ENCODE measurements at places on chromosomes 2 and 18. TPM values are rescaled to one million over a fixed set of nuclear protein-coding genes. Genes with fewer than 3 reads are reported as not detected.

Gene CCDC121
- 4.4 TPM for total RNA-seq

Gene CABYR
- total RNA-seq: 5.3 TPM

Gene ST8SIA5
- 0.44 TPM for total RNA-seq

Gene NPAS2
- 8.3 TPM for total RNA-seq

Gene POLR1A
- 19.0 TPM for total RNA-seq

Gene SLC66A2
- total RNA-seq: 23.4 TPM

Gene RTP5
- total RNA-seq: not detected

Gene TUBB8B
- not detected for total RNA-seq

DNA sequence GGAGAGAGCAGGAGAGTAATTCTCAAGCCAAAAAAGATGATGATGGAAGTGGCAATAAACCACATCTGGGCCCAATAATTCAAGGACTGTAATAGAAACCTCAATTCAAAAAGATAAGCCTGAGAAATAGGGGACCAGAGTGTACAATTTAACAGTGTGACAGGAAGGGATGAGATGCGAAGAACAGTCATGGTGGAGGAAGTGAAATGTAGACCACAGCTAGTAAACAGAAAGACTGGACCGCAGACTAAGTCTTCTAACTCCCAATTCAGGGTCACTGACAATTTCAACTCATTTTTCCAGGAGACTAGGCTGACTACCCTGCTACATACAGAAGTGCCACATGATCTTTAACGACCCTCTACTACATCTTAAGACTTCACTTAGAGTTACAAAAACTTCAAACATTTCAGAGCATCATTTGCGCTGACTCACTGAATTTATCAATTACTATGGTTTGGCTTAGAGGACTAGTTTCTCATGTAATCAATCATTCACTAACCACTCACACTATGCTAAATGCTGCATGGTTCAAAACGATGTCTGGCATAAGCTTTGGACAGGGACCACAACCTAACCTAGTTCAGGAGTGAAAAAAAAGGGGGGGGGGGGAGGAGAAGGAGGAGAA lies 9.0 kb downstream of the CUL3 start:
- H3K4me3 ChIP-seq: no peak overlapping the region
- H3K4me1 ChIP-seq: peaks cover 11% of the 10 kb centered on the region
- H3K27ac ChIP-seq: no peak overlapping the region
- no peak for DNase-seq
- H3K36me3 ChIP-seq: no peaks in the 10 kb centered on the region

DNA sequence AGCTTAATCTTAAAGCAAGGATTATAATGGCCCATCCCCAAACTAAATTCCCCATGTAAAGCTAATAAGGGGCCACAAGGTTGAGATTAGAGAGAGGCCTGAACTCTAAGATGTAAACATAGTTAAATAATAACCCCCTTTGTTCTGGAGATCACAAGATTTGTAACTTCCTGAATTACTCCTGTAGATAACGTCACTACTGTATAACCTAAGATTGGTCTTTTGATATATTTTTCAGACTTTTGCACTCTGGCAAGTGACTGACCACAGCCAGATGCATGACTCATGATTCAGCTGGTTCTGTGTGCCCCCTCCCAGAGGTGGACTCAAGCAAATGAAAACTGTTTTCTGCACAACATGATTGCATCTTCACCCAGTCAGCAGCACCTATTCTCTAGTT lies 686.0 kb upstream of the DDX18 start:
- peaks cover 26% of the 10 kb centered on the region for H3K4me1 ChIP-seq
- peak; percentile 71 for DNase-seq
- peak overlapping the region; percentile 81 for H3K27ac ChIP-seq
- no peak overlapping the region for H3K4me3 ChIP-seq

GRCh38 chr2:28142386-28142785 lies 250.3 kb upstream of the FOSL2 start:
- no peaks in the 10 kb centered on the region for H3K4me1 ChIP-seq
- H3K27ac ChIP-seq: peak overlapping the region; percentile 24
- no peak for DNase-seq
- H3K36me3 ChIP-seq: no peaks in the 10 kb centered on the region
- no peaks in the 10 kb centered on the region for H3K27me3 ChIP-seq
- H3K4me3 ChIP-seq: no peak overlapping the region

DNA sequence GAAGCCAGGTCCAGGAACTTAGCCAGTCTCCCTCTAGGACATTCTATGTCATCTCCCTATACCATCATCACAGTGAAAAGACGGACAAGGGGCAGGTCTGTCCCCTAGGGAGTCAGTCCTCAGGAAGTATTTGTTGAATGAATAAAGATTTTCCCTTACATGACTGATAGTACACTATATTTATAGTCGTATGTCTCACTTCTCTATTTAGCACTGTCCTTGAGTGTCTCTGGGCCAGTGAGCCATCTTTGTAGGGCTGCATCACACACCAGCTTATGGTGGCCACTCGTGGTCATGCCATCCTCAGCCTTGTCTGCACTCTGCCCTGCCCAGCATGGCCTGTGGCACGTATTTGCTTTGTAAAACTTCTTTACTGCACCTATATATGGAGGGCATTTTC lies 25.8 kb downstream of the PTPN18 start:
- DNase-seq: no peak
- no peaks in the 10 kb centered on the region for H3K36me3 ChIP-seq
- H3K27ac ChIP-seq: no peak overlapping the region
- no peaks in the 10 kb centered on the region for H3K27me3 ChIP-seq

- H3K27ac ChIP-seq: no peak overlapping the region
- no peaks in the 10 kb centered on the region for H3K4me1 ChIP-seq
- no peak for DNase-seq
- H3K36me3 ChIP-seq: no peaks in the 10 kb centered on the region
- H3K4me3 ChIP-seq: no peak overlapping the region
- H3K27me3 ChIP-seq: no peaks in the 10 kb centered on the region
Observed at GRCh38 chr2:69975853-69976462, 14.5 kb upstream of the ASPRV1 start.

DNA sequence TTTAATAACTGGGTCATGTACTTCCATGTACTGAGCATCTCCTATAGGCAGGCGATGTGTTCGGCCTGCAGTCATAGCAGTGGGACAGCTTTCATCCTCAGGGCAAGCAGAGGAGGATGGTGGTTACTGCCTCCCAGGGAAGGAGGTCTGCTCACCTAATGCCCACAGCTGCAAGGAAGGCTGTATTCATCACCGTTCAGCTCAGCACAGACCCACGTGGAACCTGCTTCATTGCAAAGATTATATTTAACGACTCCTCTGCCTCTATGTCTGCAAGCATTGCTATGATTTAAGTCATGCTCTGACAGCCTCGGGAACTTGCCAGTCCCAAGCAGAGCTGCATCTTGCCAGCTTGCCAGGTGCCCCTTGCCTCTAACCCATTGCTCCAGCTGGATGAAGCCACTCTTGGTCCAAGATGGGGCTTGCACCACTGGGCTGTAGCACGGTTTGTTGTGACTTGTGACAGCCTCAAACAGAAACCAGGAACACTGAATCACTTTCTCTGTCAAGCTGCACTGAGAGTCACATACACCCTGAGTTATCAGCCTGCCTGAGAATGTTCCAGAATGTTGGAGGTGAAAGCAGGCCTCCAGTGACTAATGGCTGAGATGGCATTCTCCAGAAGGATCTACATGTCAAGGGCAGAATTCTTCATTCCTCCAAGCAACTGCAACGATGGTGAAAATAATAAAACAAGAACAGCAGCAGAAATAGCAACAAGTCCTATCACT lies 651.1 kb upstream of the ID2 start:
- no peaks in the 10 kb centered on the region for H3K27me3 ChIP-seq
- no peak overlapping the region for H3K4me3 ChIP-seq
- H3K36me3 ChIP-seq: no peaks in the 10 kb centered on the region
- no peak overlapping the region for H3K27ac ChIP-seq
- no peak for DNase-seq
- no peaks in the 10 kb centered on the region for H3K4me1 ChIP-seq

DNA sequence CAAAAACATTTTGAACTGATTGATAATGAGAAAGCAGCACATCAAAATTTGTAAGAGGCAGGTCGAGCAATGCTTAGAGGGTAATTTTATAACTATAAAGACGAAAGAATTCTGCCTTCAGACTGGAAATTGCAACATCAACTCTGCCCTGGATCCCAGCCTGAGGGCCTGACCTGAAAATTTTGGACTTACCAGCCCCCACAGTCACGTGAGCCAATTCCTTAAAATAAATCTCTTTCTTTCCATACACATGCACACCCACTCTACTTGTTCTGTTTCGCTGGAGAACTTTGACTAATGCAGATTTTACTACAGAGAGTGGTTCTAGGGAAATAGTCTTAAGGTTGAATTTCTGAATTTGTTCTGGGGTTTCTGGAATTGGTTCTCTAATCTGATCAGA lies 14.6 kb upstream of the ACOXL start:
- H3K4me3 ChIP-seq: no peak overlapping the region
- no peak overlapping the region for H3K27ac ChIP-seq

GRCh38 chr2:205545971-205546816 lies 136.1 kb upstream of the NRP2 start:
- H3K4me1 ChIP-seq: no peaks in the 10 kb centered on the region
- no peaks in the 10 kb centered on the region for H3K36me3 ChIP-seq
- H3K27ac ChIP-seq: no peak overlapping the region
- no peak for DNase-seq

GRCh38 chr18:55897091-55897689 lies 309.2 kb upstream of the TCF4 start:
- H3K4me1 ChIP-seq: no peaks in the 10 kb centered on the region
- no peak overlapping the region for H3K27ac ChIP-seq
- H3K36me3 ChIP-seq: no peaks in the 10 kb centered on the region
- H3K4me3 ChIP-seq: no peak overlapping the region
- peak; percentile 10 for DNase-seq

- no peaks in the 10 kb centered on the region for H3K27me3 ChIP-seq
- H3K4me1 ChIP-seq: peaks cover 28% of the 10 kb centered on the region
- H3K27ac ChIP-seq: peak overlapping the region; percentile 81
- H3K36me3 ChIP-seq: no peaks in the 10 kb centered on the region
- peak; percentile 56 for DNase-seq
- H3K4me3 ChIP-seq: no peak overlapping the region
Observed at GRCh38 chr18:35616664-35617423, 35.3 kb downstream of the GALNT1 start.

DNA sequence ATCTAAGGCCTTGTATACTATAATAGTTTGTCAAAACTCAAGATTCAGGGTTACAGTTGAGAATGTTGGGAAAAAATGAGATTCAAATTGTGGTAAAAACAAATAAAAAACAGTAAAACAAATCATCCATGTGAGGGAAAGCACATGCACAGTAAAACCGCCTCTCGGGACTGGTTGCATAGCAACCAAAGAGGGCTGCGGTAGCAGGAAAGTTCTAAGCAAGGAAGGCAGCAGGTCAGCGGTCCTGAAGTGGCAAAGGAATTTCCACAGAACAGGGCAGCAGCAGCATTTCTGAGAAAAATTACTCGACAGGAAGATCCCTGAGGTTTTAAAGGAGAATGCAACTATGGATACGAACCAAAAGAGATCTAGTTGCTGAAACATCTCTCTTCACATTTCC lies 93.7 kb downstream of the DYNAP start:
- H3K36me3 ChIP-seq: no peaks in the 10 kb centered on the region
- no peak overlapping the region for H3K4me3 ChIP-seq
- no peak overlapping the region for H3K27ac ChIP-seq

DNA sequence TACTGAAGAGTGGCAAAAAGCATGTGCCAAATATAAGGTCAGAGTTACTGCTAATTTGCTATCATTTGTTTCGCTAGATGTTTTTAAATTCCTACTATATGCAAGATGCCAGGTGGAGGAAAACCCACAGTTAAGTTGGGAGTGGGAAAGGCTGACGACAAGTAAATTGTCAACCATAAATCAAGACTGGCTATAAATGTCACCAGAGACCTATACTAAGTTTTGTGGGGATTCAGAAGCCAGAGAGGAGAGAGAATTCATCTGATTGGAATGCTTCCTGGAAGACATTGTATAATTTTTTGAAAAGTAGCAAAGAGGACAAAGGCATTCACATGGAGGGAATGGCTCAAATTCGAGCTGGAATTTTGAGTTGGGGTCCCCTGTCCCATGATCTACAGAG lies 64.3 kb downstream of the CFAP221 start:
- no peaks in the 10 kb centered on the region for H3K4me1 ChIP-seq
- no peak overlapping the region for H3K27ac ChIP-seq
- no peaks in the 10 kb centered on the region for H3K36me3 ChIP-seq
- no peaks in the 10 kb centered on the region for H3K27me3 ChIP-seq
- no peak overlapping the region for H3K4me3 ChIP-seq

DNA sequence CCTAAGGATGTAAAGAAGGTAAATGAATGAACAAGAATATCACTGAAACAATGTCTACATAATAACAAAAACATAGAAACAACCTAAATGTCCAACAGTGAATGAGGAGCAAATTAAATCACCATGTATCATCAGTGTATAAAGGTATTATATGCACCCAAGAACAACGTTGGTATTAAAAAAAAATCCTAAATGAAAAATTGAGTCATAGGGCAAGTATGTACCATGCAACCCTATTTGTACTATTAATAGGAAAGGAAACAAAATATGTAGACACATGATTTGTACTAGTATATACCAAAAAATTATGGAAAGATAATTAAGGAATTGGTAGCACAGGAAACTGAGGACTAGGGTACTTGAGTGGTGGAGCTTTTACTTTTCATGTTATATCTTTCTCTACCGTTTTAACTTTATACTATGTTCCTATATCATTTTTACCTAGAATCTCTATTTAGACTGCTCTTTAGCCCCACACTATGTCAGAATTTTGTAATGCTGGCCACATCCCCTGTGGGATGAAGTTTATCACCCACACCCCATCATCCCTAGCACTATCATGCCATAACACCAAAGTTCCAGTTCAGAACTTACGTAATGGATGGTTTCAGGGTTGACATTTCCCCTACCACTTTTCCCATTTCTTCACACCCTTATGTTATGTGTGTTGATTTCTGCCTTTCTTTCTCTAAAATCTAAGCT lies 25.6 kb downstream of the IKZF2 start:
- H3K27ac ChIP-seq: no peak overlapping the region
- no peaks in the 10 kb centered on the region for H3K4me1 ChIP-seq
- H3K4me3 ChIP-seq: no peak overlapping the region
- no peaks in the 10 kb centered on the region for H3K27me3 ChIP-seq
